ENCODE measurements at places on chromosomes 3 and 15.

DNA sequence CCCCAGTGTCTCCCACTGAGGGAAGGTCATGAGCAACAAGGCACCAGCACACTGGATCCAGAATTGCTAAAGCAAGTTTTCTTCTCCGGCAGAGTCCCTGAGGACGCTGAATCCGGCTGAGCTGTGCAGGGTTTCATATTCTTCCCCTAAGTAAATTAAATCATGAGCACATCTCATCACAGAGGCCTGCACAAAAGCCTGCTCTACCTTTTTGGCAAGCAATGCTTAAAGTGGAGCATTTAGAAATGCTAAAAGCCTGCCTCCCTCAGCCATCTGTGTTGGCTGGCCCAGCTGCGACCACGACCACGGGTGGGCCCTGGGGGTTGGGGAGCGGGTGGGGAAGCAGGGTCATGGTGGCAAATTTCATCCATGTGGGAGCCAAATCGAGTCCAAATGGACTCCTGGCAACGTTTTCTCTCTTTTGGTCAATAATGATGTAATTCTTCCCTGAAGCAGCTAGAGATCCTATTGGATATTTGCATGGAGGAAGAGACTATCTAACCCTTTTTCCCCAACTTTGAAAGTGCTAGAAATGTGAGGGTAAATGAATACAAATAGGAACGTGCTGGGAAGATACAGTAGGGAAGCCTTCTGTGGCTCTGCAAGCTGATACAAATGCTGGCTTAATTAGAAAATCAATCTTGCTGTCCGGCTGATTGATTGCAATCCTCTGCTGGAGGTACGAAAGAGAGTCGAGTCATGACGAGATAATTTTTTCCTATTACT lies 532.8 kb upstream of the TBL1XR1 start:
- DNase-seq, result no peak
- H3K4me1 ChIP-seq, result peaks cover 13% of the 10 kb centered on the region
- H3K36me3 ChIP-seq, result no peaks in the 10 kb centered on the region
- no peaks in the 10 kb centered on the region for H3K27me3 ChIP-seq

GRCh38 chr15:74664028-74664616 lies 31.7 kb downstream of the EDC3 start:
- peak overlapping the region; percentile 31 for H3K27ac ChIP-seq
- no peaks in the 10 kb centered on the region for H3K27me3 ChIP-seq
- H3K4me1 ChIP-seq, result peaks cover 14% of the 10 kb centered on the region
- DNase-seq, result peak; percentile 60

DNA sequence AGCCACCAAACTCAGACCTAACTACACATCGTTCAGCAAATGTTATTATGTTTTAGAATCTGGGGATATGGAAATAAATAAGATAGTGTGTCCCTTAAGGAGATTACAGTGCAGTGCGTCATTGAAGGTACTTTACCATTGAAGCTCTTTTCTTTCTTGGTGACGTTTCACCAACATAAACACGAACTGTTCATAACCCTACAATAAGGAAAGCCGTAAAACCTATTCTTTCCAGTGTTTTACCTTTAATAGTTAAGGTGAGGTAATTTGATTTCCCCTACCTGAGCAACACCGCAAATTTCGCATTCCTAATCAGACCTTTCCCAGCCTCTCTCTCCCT lies 826 bp downstream of the CCDC66 start:
- H3K27ac ChIP-seq, result no peak overlapping the region
- H3K36me3 ChIP-seq, result peaks cover 20% of the 10 kb centered on the region
- H3K27me3 ChIP-seq, result peaks cover 24% of the 10 kb centered on the region
- DNase-seq, result no peak
- H3K4me1 ChIP-seq, result peaks cover 14% of the 10 kb centered on the region

DNA sequence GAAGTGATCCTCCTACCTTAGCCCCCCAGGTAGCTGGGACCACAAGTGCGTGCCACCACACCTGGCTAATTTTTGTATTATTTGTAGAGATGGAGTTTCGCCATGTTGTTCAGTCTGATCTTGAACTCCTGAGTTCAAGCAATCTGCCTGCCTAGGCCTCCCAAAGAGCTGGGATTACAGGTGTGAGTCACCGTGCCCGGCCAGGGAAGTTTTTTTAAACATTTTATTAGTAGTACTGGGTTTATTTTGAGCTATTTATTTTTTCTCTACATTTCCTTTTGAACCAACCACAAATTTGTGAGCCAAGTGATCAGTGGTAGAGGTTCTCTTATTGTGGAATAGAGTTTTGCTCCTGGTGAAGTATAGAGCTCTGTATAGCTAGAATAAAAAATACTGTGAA lies 33.7 kb downstream of the ARMC8 start:
- DNase-seq, result peak; percentile 34
- H3K4me3 ChIP-seq, result no peak overlapping the region
- peaks cover 4% of the 10 kb centered on the region for H3K4me1 ChIP-seq
- no peak overlapping the region for H3K27ac ChIP-seq
- no peaks in the 10 kb centered on the region for H3K27me3 ChIP-seq

DNA sequence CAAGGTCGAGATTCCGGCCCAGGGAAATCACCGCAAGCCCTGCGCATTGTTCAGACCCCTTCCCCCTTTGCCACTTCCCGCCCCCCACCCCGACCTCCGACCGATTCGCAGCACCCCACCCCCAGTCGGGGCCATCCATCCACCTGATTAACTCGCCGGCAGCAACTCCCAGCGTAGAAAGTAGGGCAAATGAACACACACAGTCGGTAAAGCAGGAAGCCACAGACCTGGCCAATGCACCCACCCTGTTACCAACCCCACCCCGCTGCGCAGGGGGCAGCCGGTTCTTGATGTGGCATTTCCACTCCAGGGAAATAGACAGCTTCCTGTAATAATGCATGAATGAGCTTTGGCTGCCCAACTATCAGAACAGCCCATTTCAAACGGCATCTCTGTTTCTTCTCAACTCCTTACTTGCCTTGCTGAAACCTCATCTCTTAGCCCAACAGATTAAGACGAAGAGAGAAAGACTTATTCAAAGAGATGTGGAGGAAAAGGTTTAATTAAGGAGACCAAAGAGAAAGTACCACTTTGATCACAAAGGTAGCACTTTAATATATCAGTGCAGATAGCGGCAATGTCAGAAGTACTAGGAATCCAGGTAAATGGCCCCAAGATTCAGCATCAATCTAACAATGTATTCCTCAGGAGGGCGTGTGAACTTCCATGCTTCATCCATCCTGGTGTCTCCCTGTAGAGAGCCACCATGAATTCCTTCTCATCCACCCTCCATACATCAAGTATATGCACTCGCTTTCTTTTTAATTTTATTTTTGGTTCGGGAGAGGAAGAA lies 1.9 kb downstream of the TNIK start:
- peaks cover 30% of the 10 kb centered on the region for H3K4me1 ChIP-seq
- no peak for DNase-seq
- no peaks in the 10 kb centered on the region for H3K36me3 ChIP-seq
- peak overlapping the region; percentile 84 for H3K4me3 ChIP-seq
- no peaks in the 10 kb centered on the region for H3K27me3 ChIP-seq

DNA sequence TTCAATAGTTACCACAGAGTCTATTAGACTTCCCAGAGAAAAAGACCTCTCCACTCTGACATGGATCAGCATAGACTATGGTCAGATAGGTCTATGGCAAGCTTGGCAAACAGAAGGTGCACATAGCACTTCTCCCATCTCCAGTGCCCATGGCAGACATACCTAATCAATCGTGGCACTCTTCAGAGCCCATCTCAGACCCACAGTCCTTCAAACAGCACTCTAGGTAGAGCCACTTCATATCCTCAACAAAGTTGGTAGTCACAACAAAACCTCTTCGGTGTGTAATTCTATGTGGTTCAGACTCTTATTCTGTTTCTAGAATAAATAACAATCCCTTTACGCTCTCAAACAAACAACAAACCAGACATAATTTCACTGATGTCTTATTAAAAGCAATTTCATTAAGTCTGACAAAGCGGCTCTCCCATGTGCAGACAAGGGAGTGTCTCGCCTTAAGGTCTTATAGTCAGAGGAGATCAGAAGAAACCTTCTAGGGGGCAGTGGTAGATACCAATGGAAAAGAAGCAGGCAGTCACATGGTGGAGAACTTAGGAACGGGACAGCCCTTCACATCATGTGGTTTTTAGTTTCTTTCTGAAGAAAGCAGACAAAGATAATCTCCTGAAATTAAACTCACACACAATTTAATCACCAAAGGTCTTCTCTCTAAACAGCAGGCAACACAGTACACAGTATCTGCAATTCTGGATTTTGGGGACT lies 483.4 kb downstream of the FOXP1 start:
- DNase-seq, result no peak
- peak overlapping the region; percentile 74 for H3K27ac ChIP-seq
- no peak overlapping the region for H3K4me3 ChIP-seq
- H3K36me3 ChIP-seq, result no peaks in the 10 kb centered on the region
- H3K4me1 ChIP-seq, result peaks cover 42% of the 10 kb centered on the region
- no peaks in the 10 kb centered on the region for H3K27me3 ChIP-seq

DNA sequence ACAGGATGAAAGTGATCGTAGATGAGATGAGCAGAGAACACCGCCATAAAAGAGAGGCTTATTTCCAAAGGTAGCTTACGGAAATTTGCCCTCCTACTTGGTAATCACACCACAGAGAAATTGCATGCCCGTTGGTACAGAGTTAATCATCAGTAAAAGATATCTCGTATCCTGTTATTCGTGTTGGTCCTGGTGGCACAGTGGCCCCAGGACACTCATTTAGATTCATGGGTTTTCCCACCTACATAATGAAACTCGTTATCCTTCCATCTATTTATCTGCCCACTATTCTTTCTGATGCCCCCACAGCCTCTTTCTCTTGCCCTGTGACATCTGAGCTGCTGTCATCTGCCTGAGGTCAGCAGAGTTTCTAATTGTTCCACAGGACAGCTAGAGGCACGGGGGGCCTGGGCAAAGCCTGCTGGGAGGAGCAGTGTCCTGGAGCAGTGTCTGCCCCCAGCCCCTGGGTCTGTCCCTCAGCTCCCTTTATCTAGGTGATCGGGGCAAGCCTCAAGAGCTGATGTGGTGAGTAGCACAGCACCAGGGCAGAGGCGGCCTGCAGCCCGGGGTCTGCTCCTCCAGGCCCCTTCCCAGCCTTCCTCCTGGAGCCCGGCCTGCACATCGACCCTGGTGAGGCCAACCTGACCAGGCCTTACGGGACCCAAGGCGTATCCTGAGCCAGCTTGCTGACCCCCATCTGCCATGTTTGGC lies 42.2 kb downstream of the PXYLP1 start:
- peaks cover 34% of the 10 kb centered on the region for H3K4me1 ChIP-seq
- H3K36me3 ChIP-seq, result no peaks in the 10 kb centered on the region
- H3K27me3 ChIP-seq, result no peaks in the 10 kb centered on the region
- peak overlapping the region; percentile 99 for H3K27ac ChIP-seq
- no peak overlapping the region for H3K4me3 ChIP-seq

DNA sequence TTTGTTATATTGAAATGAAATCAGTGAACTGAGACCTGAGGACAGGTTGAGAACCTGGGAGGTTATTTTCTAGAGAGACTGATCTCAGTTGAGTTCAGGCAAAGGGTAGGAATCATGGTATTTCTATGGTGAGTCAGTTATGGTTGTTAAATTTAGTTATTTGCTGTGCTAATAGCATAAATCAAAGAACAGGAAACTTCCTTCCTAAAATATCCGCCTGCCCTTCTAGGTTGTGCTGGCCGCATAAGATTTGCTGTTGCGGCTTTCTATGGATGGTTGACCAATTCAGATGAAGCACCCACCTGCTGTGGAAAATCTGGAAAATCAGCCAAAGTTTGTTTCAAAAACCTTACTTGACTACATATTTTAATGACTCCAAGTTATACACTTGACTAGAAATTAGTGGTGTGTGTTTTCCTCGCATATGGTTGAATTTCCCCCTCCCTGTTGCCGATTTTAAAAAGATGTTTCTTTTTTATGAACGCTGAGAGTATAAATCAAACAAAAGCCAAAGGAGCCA lies 52.6 kb downstream of the PLCL2 start:
- no peak overlapping the region for H3K27ac ChIP-seq
- H3K36me3 ChIP-seq, result no peaks in the 10 kb centered on the region
- no peak overlapping the region for H3K4me3 ChIP-seq

GRCh38 chr15:82060817-82061216 lies 15.0 kb upstream of the MEX3B start:
- no peak overlapping the region for H3K4me3 ChIP-seq
- no peaks in the 10 kb centered on the region for H3K36me3 ChIP-seq
- no peak for DNase-seq
- H3K27ac ChIP-seq, result no peak overlapping the region
- H3K4me1 ChIP-seq, result no peaks in the 10 kb centered on the region

- H3K36me3 ChIP-seq, result no peaks in the 10 kb centered on the region
- no peak overlapping the region for H3K4me3 ChIP-seq
- H3K4me1 ChIP-seq, result no peaks in the 10 kb centered on the region
- H3K27me3 ChIP-seq, result peaks cover 4% of the 10 kb centered on the region
- H3K27ac ChIP-seq, result no peak overlapping the region
- no peak for DNase-seq
Measured at GRCh38 chr3:140430494-140430893, 247.4 kb upstream of the TRIM42 start.

GRCh38 chr3:39330824-39331223 lies 1.3 kb downstream of the CCR8 start:
- peaks cover 31% of the 10 kb centered on the region for H3K27me3 ChIP-seq
- no peaks in the 10 kb centered on the region for H3K4me1 ChIP-seq
- no peaks in the 10 kb centered on the region for H3K36me3 ChIP-seq
- no peak for DNase-seq
- no peak overlapping the region for H3K4me3 ChIP-seq

DNA sequence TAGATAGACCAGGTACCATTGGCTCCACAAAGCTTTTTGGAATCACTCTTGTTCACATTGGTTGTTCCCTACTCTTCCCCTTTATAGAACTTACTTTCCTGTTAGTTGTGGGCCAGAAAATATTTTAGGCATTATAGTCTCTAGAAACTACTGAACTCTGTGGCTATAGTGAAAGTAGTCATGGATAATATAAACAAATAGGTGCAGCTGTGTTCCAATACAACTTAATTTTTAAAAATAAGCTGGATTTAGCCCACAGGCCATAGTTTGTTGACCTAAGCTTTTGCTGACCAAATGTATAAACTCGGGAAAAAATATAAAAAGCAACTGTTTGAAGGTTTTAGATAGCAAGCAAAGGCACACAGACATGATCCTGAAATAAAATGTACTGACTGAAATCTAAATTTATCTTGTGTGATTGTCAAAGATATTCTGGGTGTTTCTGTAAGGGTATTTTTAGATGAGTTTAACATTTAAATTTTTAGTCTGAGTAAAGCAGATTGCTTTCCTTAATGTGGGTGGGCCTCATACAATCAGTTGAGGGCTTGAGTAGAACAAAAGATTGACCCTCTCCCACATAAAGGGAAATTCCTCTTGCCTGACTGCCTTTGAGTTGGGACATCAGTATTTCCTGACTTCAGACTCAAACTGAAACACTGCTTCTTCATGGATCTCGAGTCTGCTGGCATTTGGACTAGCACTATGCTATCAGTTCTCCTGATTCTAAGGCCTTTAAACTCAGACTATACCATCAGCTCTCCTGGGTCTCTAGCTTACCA lies 13.2 kb downstream of the IQCB1 start:
- no peaks in the 10 kb centered on the region for H3K27me3 ChIP-seq
- H3K4me3 ChIP-seq, result no peak overlapping the region

GRCh38 chr3:88979760-88980159 lies 127.7 kb upstream of the EPHA3 start:
- H3K27ac ChIP-seq, result no peak overlapping the region
- no peak for DNase-seq
- H3K36me3 ChIP-seq, result no peaks in the 10 kb centered on the region
- H3K27me3 ChIP-seq, result no peaks in the 10 kb centered on the region
- H3K4me3 ChIP-seq, result no peak overlapping the region
